Activated naive CD4-positive, alpha-beta T cell treated with anti-CD3 and anti-CD28 coated beads, Interleukin-2, amount 10 ng/mL, durations not matched to agents 5 hours and 36 hours (primary cell): ENCODE measurements at places on chromosomes 12 and 14. TPM values are rescaled to one million over a fixed set of nuclear protein-coding genes. Genes with fewer than 3 reads are reported as not detected.

The GSG1 gene
- not detected for total RNA-seq

The PPP1R1A gene
- total RNA-seq: not detected

The IQSEC3 gene
- total RNA-seq: 1.3 TPM

The NRXN3 gene
- not detected for total RNA-seq

The CLEC9A gene
- total RNA-seq: not detected

The SETD3 gene
- total RNA-seq: 52.9 TPM

The YARS2 gene
- 14.0 TPM for total RNA-seq

The KDM2B gene
- total RNA-seq: 82.2 TPM

The ADCY4 gene
- total RNA-seq: 3.8 TPM

The ANKS1B gene
- total RNA-seq: 0.41 TPM

The RFX4 gene
- not detected for total RNA-seq

The NEUROD4 gene
- total RNA-seq: not detected

The SYNDIG1L gene
- not detected for total RNA-seq

The CAPZA3 gene
- not detected for total RNA-seq

The DYRK2 gene
- total RNA-seq: 89.5 TPM

The GUCY2C gene
- total RNA-seq: not detected

The KRT79 gene
- total RNA-seq: not detected

The ASCL1 gene
- total RNA-seq: not detected

The RNASE3 gene
- total RNA-seq: not detected

The IFI27L2 gene
- 82.9 TPM for total RNA-seq

The FZD10 gene
- not detected for total RNA-seq

The VRTN gene
- not detected for total RNA-seq

The PTCSC3 gene
- not detected for total RNA-seq

The DACT1 gene
- total RNA-seq: 25.6 TPM

The TMEM132D gene
- total RNA-seq: not detected

The STRAP gene
- 73.7 TPM for total RNA-seq

The E2F7 gene
- 17.8 TPM for total RNA-seq

The CCDC77 gene
- 11.4 TPM for total RNA-seq

The LRP1-AS gene
- not detected for total RNA-seq

The LAG3 gene
- 4.0 TPM for total RNA-seq

The STYK1 gene
- 0.68 TPM for total RNA-seq

The PELI2 gene
- 6.9 TPM for total RNA-seq

The PLEKHG7 gene
- total RNA-seq: not detected

The KERA gene
- not detected for total RNA-seq

The ABCC9 gene
- not detected for total RNA-seq

The MYO1H gene
- not detected for total RNA-seq

The BDKRB1 gene
- not detected for total RNA-seq

The MTHFD1 gene
- total RNA-seq: 129 TPM
